ENCODE measurements at places on chromosomes 11 and 22.

GRCh38 chr22:28869736-28870135 lies 13.6 kb upstream of the ZNRF3 start:
- DNase-seq: peak; percentile 53

- DNase-seq: peak; percentile 62
Measured at GRCh38 chr11:35550374-35551036, 25.1 kb upstream of the PAMR1 start.

DNA sequence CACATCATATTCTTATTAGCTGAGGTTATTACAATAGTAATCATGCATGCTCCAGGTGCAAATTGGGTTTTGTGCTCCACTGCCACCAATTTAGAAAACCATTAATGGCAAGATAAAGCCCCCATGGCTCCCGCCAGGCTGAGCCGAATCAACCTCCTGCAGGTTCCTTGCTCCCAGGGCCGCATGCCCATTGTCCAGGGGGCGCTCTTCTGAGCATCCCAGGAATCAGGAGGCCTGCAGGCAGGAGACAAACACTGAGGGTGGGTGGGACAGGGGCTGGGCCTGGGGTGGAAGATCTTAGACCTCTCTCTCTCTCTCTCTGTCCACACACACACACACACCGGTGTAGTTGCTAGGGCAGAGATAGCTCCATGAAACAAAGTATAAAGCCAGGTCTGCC lies 57.4 kb downstream of the BUD13 start:
- DNase-seq: no peak

DNA sequence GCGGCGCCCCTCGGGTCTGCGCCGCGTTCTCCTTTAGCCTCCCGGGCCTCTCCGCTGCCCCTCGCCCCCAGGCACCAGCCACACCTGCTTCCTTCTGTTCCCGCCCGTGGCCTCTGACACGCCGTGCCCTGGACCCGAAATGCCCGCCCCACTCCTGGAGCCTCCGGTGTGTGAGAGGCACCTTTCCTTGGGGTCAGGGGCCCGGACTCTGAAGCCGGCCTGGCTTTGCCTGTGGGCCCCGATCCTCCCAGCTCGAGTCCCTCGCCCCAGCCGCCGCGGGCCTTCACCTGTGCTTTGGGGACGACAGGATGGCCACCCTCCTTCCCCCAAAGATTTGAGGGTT lies 661 bp upstream of the CDPF1 start:
- DNase-seq: no peak

- DNase-seq: peak; percentile 77
Measured at GRCh38 chr11:59802639-59803176, 7.9 kb downstream of the MRPL16 start.

- no peak for DNase-seq
Measured at GRCh38 chr22:28488825-28489224, 190.8 kb downstream of the TTC28 start.

DNA sequence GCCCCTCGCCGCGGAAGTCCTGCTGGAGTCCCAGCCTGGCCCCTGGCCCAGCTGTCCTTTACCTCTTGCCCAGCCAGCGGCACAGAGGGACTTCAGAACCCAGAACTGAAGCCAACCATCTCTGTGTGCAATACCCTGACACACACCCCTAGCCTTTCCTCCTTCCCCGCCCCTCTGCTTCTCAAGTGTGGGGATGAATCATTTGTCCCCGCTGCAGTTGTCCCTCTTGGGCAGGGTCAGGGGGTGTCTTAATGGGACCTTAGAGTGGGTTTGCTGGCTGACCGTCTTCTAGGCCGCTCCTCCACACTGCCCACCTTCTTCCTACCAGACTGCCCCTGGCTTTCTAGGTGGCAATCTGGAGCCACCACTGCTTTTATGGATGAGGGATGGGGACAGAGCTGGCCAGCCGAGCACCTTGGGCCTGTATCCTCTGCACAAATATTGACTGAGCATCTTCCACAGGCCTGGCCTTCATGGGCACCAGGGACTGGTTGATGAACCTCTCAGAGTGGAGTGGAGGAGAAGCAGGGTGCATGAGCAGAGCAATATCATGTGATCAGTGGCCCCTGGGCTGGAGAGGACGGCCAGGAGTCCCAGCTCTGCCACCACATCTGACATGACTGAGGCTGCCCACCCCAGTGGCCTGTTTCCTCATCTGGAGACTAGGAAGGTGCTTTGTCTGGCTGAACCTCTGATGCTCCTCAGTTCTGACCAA lies 668 bp upstream of the CHST1 start:
- peak; percentile 30 for DNase-seq

- no peak for DNase-seq
Measured at GRCh38 chr11:13880634-13881033, 81.9 kb upstream of the SPON1 start.

All from foreskin fibroblast (primary cell).